ENCODE measurements at places on chromosomes 7 and 10.

DNA sequence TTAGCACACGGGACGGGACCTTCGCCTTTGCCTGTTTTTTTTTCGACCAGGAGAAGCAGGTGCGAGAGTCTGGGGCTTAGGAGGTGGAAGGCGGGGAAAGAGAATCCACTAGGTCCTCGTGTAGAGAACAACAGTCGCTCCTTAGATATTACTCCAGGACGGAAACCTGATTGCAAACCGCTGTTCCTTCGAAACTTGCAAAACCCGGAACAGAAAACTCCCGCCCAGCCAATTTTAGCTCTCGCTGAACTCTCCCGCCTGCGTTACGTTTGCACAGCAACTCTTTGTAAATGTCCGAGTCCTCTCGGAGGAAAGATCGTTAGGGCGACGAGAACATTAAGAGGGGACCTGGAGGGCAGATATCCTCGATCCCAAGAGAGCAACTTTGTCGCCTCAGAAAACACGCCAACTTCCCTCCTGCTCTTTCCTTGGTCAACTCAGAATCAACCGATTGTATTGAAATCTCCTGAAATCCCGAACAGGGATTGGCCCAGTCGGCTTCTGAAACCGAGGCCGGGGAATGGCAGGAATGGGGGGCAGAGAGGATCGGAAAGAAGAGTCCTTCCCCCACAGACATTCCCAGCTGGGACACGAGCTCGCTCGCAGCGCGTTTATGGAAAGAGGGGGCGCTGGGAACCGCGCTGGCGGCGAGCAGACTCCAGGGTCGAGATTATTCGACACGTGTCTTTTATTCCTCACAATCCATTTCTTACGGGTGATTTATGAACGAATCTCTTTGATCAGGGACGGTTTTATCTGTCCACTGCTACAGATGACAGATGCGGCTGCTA, 9.9 kb downstream of the TWIST1 start:
- DNase-seq, result no peak

DNA sequence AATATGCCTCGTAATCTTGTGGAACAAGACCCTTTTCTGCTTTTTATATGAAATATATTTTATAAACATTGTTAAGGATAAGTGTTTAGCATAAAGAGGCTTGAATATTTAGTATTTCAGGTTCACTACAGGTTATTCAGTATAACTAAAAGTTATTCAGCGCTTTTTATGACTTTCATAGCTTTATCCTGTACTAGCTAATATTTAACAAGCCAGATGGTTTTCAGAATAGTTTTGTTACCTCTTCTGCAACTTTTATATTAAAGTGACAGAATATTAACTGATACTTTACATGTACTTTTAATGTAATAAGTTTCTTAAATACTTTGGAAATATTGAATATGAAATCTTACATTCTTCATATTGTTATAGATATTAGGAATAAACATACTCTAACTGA, 75.4 kb downstream of the CYP51A1 start:
- DNase-seq, result no peak

GRCh38 chr10:50291261-50291850, 40.0 kb upstream of the ASAH2 start:
- no peak for DNase-seq

- peak; percentile 43 for DNase-seq
These were observed at the start of gene RP9 for GRCh38 chr7:33109005-33109757. TSS of gene RP9 (minus strand) at chr7:33109404. CDS start at chr7:33109372, 32 bp downstream.

DNA sequence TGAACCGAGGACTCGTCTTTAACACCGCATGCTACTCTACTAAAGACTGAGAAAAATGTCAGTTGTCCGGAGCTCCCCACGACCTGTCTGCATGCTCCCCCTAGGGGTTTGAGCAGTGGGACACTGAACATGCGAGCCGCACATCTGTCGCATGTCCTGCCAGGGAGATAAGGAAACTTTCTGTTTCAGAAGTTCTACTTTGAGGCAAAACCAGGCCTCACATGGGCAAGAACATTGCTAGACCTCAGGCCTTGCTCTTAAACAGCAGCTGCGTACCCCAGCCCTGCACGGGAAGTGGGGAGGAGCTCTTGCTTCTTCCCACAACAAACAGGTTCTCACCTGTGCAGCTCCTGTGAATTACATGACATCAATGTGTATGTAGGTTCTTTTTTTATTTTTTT, 30.3 kb upstream of the HERPUD2 start:
- DNase-seq, result peak; percentile 27

DNA sequence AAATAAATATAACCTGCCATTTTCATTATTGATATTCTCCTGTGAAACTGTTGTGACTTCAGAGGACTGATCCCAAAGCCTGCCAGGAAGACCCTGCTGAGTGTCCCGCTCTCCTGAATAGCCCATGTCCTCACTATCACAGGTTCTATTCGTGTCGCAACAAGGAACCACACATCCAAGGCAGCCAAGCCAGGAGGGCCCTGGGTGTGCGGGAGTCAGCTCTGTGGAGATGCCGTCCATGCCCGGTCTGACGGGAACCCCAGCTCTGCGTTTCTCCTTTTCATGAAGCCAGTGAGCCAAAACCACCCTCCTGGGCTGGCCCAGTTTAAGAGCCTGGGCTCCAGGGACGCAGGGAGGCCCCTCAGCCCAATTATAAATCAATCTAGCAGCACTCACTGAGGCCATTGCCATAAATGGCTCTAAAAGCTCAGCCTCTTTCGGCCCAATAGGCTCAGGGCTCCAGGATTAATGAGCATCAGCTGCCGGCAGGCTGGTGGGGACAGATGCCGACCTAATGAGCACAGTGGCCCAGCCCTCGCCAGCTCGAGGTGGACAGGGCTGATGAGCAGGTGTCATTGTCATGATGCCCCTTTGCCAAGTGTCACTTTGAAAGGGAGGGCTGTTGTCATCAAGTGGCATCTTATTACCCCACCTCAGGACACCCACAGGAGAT, 177.9 kb downstream of the PLXNA4 start:
- DNase-seq, result no peak

DNA sequence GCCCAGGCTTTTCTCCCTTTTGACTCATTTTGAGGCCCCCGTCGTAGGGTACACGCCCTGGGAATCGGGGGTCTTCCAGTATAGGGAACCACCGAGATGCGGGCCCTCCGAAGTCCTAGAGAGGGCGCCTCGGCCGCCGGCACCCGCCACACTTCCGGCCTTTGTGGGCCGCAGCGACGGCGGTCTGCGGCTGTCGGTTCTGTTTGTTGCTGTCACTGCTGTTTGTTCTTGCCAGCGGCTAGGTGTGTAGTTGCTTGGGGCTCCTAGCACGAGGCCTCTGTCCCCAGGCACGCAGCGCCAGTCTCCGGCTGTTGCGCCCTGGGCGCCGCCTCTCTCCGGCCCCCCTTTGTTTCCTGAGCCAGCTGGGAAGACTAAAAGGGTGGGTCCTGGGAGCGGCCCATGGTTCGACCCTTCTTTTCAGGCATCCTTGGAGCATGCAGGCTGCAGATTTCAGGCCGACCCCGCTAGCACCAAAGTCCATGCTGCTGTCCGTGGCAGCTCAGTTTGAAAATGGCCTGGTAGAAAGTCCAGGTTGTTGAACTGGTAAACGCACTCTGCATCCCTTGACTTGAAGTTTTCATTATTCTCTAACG, 17.8 kb upstream of the ZKSCAN1 start:
- DNase-seq, result peak; percentile 46

GRCh38 chr10:115402699-115403098, 309.5 kb downstream of the ATRNL1 start:
- DNase-seq, result no peak

DNA sequence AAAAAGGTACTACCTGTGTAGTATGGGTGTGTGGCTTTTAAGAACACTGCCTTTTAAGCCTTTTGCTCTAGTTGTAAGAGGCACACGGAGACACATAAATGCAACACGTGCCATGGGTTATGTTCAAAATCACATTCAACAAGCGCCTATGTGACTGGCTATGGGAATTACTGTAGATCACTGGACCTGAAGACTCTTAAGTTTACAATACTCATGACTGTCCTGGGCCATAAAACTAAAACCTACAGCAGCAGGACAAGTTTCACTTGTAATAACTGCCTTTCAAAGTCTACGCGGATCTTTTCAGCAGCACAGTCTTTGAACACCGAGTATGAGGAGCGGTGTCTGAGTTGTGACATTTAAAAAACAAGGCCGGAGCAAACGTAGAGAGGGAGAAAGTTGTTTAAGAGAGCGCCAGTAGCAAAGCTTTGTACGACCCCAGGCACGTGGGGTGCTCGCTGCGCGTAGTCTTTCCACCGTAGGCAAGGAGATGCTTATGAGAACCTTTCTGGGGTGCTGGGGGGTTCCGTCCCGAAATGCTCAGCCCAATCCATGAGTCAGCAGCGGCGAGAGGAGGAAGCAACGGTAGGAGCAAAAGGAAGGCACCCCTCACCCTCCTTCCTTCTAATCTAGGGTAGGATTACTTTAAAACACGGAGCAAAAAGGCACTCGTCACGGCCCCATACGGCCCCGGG, 662 bp downstream of the DNAJC2 start:
- DNase-seq, result peak; percentile 20

- no peak for DNase-seq
These were observed 5.0 kb downstream of the GAD2 start for GRCh38 chr10:26221541-26221940.

DNA sequence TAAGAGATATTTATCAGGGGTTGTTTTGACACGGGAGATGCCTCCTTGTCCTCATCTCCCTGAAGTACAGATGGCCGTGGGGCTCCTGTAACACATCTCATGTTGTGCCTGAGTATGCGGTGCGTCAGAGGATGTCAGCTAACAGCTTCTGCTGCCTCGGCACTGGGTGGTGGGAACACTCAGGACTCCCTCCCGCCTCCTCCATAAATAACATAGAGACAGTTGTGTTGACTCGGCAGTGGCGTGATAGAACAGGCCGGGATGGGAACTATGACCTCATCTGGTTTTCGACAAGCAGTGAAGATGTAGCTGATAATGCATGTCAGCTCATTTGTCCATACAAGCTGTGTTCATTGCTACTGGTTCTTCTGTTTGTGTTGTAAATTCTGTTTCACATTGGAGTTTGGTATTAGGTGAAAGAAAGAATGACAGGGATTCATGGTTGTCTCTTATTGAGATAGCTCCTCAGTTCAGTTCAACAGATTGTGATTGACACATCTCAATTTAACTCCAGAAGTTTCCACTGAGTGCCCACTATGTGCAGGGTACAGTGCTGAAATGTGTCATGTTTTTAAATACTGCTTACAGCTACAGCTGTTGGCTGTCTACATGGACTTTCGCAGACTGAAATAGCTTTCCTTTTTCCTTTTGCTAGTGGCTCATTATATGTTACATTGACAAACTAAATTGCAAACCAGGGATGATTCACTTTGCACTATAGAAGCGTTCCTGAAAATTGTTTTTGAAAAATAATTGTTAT, 87.4 kb downstream of the CHN2 start:
- no peak for DNase-seq

DNA sequence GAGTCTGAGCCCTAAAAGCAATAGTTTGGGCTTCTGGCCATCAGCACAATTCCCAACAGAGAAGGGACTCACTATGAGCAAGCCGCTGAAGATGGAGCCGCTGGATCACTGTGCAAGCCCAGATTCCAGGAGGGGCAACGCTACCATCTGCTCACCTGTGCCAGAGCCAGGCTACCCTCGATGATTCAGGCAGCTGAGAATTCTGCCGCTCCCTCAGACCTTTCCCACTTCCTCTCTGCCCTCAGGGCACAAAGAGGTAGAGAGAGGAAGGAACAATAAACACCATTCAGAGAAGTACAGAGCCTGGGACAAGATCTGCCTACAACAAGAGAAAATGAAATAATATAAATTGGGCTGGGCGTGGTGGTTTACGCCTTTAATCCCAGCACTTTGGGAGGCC, 98.1 kb downstream of the MYOF start:
- no peak for DNase-seq

DNA sequence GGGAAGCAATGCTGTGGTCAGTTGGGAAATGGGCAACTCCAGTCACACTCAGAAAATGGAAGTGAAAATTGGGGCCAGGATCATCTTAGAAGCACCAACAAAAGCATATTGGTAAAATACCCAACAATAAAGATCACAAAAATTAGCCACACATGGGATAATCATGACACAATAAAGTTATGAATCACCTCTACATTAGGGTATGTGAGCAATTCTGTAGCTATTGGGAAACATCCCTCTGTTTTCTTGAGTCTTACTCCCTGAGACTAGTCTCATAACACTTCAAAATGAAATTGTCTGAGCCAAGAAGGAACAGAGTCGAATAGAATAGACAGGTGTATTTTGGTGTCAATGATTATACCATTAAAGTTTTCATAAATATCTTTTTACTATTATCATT, 178.3 kb downstream of the DYNC1I1 start:
- DNase-seq, result no peak

DNA sequence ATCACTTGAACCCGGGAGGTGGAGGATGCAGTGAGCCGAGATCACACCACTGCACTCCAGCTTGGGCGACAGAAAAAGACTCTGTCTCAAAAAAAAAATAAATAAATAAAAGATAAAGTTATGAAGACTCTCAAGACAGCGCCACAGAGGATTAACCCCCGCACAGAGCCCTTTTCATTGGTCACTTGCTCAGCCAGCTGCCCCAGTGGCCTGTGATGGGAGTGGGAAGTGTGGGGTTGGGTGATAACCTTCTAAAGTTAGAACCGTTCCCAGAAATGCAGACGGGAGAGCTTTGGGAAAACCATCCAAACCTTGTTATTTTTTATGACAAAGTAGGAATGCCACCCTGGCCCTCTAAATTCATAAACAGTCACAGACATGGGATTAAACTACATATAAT, 57.4 kb downstream of the PARP12 start:
- DNase-seq, result no peak
